COLO829 (cell line): ENCODE measurements at places on chromosomes 16 and 17.
A peak's percentile ranks its signal among the peaks of the same experiment; 100 is the strongest.

- DNase-seq: no peak
These were observed 408.6 kb downstream of the MAF start for GRCh38 chr16:79191933-79192332.

DNA sequence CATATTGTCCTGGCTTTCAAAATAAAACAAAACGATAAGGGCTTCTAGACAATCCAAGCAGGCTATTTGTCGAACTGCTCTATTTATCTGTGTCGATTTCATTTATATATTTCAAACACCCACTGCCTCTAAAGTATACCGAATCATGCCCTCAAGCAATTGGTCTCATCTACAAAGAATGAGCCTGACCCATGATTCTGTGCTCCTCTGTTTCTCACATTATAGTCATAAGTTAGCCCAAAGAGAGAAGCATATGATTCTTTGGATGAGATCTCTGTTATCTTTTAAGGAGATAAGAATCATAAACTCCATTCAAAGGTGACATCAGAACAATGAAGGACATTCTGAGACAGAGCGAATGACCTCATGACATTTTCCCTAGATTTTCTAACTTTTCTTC lies 191.1 kb downstream of the MAP2K6 start:
- no peak for DNase-seq

DNA sequence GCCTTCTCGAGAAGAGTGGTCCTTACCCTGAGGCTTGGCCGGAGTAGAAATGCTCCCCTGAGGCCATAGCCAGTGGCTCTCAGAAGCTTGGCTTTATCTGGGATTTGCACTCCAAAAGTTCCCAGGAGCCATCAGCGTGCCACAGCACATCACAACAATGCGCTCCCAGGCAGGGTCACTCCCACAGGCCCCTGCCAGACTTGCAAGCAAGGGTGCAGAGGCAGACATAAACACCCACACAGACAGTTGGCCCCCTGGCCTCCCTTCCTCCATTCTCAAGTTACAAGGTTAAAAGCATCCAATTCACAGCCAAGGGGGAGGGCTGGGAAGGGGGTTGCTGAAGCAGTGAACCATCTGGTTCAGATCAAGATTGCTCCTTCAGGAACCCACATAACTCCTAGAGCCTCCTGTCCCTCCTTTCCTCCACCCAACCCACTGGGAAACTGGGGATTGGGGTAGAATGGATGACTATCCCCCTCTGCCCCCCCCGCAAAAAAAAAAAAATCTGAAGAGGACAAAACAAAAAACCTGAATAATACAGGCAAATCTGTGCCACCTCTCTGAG lies 1.8 kb downstream of the ST3GAL2 start:
- no peak for DNase-seq

GRCh38 chr16:4067262-4068001 lies 48.8 kb downstream of the ADCY9 start:
- no peak for DNase-seq

GRCh38 chr16:85897382-85897781 lies 1.6 kb upstream of the IRF8 start:
- DNase-seq: no peak

- DNase-seq: no peak
These were observed 1.4 kb downstream of the LDHD start for GRCh38 chr16:75114946-75115825.

- no peak for DNase-seq
These were observed 9.3 kb downstream of the PPP1R9B start for GRCh38 chr17:50141026-50141744.

GRCh38 chr16:82995924-82996441 lies 369.2 kb downstream of the CDH13 start:
- peak; percentile 59 for DNase-seq

- DNase-seq: no peak
These were observed 229.8 kb downstream of the KATNIP start for GRCh38 chr16:27779641-27780164.

- no peak for DNase-seq
These were observed 27.7 kb upstream of the BCO1 start for GRCh38 chr16:81210807-81211206.

DNA sequence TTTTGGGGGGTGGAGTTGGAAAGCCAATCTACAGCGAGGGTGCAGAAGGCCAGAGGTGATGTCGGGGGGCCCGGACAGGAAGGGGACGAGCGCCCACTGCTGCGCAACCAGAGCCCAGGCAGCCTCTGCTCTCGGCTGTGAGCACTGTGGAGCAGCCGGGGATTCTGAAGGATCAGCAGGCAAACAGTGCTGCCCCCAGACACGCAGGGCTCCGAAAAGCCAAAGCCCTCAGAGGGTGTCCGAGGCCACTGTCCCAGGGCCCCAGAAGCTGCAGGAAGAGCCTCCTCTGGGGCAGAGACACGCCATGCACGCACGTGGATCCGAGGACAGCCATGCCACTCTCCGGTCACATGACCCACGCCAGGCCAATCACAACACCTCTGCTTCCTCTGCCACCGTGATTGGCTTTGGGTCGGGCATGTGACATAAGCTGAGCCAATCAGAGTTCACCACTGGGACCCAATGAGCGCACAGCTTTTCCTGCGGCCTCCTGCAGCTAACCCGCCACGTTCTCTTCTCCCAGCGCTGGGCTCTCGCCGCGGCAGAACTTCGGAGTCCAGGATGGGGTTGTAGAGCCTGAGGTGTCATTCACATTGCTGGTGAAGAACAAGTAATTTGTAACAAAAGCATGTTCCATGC lies 40.7 kb downstream of the ACTG1 start:
- peak; percentile 35 for DNase-seq

DNA sequence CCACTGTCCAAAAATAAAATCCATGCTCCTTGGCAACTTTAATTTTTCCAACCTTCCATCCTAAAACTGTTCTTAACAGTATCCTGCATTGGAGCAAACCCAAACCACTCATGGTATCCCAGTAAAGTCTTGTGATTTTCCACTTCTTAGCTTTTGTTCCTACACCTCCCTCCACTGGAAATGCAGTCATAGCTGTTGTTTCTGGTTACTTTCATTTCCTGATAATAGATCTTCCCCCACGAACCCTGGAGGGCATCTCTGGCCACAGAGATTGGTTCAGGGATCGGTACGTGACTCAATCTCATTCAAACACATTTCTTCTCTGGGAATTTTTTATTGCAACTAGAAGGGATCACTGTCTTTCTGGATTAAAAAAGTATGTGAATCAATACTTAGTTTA lies 276.0 kb downstream of the GRIN2A start:
- DNase-seq: no peak

- no peak for DNase-seq
These were observed 27.9 kb upstream of the EFCAB13 start for GRCh38 chr17:47295874-47296255.

- DNase-seq: no peak
These were observed 8.4 kb downstream of the PIMREG start for GRCh38 chr17:6452471-6453266.

DNA sequence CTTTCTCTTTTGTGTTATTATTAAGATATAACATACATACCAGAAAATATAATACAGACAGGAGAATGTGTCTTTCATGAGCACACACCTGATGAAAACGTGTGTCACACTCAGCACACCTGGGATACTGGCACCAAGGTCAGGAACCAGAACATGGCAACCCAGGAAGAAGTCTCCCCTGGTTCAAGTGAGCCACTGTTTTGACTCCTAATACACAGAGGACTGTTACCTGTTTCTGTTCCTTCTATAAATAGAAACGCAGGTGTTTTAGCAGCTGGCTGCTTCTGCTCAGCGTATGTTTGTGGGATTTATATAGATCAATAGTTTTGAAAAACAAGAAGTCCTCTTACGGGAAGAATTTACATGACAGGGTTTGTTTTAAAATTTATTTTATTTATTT lies 3.5 kb downstream of the SEC14L1 start:
- DNase-seq: no peak

- no peak for DNase-seq
These were observed 72.2 kb upstream of the TRAP1 start for GRCh38 chr16:3789375-3790099.

DNA sequence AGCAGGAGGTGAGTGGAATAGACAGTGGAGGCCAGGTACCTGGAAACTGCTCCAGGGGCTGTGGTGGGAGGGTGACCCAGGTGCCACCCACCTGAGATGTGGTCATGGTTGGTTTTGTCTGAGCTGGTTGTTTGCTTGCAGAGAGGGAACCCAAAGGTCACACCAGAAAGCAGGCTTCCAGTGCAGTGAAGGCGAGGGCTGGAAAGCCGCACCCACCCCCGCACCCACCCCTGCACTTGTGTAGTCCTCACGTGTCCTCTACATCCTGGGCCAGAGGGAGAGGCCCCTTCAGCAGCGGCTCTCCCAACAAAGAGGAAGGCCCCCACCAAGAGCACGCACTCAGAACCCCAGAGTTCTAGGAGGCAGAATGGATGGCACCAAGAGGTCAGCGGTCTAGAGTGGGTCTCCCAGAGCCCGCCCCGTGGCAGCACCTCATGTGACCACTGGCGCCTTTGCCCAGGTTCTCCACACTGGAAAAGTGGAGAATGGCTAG lies 92.6 kb upstream of the CBX4 start:
- DNase-seq: no peak

GRCh38 chr17:13569398-13570123 lies 32.2 kb downstream of the HS3ST3A1 start:
- no peak for DNase-seq

GRCh38 chr17:206941-207560 lies 25.6 kb upstream of the DOC2B start:
- no peak for DNase-seq

DNA sequence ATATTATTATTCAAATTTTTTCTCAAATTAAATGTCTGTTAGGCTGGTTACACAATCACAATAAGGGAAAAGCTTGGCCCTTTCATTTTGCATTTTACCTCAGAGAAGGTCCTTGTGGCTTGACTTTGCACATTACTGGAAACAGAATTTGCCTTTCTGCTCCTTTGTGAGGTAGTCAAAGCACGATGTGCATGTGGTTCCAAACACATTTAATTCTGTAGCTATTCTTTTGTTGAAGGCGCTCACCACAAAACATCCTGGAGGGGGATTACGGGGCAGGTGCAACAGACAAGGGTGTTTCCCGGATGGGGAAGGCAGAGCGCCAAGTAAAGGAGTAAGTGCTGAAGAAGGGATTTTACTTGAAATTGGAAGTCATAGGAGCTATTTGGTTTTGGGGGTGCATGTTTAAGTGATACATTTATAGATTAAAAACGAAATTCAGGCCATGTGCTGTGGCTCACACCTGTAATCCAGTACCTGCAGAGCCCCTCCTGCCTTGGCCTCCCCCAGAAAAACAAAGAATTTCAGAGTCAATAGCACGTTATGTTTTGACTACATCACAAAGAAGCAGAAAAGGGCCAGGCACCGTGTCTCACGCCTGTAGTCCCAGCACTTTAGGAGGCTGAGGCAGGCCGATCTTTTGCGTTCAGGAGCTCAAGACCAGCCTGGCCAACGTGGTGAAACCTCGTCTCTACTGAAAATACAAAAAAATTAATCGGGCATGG lies 31.2 kb upstream of the TENT4B start:
- DNase-seq: no peak

GRCh38 chr17:21146362-21147015 lies 19.7 kb downstream of the DHRS7B start:
- no peak for DNase-seq

DNA sequence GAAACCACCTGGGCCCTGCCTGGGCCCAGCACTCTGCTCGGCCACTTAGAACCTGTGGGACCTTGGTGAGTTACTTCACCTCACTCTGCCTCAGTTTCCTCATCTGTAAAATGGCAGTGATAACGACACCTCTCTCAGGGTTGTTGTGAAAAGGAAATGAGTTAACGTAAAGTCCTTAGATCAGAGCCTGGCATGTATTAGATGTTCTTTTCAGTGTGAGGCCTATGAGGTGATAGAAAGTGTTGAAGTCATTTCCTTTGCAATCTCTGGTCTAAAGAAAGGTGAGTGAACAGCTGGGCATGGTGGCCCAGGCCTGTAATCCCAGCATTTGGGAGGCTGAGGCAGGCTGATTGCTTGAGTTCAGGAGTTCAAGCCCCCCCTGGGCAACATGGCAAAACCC lies 51.7 kb upstream of the LGALS9 start:
- no peak for DNase-seq

- no peak for DNase-seq
These were observed 2.3 kb upstream of the HOXB2 start for GRCh38 chr17:48546924-48547807.

GRCh38 chr17:81419319-81419885 lies 24.1 kb downstream of the BAHCC1 start:
- DNase-seq: peak; percentile 81

DNA sequence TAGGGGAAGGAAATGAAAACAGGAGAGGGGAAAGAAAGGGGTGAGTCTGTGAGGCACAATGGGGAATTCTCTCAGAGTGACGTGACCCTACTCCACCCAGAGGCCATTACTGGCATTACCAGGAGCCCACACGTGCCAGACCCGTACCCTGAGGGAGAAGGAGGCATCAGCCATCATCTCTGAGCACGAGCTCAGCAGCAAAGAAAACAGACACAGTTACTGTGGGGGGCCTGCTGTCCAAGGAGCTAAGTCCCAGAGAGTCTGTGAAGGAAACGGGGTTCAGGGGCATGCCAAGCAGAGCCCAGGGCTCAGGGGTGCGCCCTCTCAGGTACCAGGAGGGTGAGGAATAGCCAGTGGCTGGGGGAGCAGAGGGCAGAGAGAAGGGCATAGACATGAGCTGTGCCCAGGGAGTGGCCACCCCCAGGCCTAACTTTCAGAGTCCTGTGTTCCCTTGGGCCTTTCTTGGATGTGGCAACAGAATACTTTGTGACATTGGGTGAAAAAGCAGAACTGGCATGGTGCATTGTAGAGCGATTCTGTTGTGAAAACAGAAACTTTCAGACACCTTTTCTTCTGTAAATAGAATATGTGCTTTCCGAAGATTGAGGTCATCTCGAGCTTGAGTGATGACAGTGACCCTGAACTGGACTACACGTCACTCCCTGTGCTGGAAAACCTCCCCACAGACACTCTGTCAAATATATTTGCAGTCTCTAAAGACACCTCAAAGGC lies 11.3 kb downstream of the TAF1C start:
- no peak for DNase-seq

- DNase-seq: no peak
These were observed 18.4 kb downstream of the SAP30BP start for GRCh38 chr17:75685499-75685898.

DNA sequence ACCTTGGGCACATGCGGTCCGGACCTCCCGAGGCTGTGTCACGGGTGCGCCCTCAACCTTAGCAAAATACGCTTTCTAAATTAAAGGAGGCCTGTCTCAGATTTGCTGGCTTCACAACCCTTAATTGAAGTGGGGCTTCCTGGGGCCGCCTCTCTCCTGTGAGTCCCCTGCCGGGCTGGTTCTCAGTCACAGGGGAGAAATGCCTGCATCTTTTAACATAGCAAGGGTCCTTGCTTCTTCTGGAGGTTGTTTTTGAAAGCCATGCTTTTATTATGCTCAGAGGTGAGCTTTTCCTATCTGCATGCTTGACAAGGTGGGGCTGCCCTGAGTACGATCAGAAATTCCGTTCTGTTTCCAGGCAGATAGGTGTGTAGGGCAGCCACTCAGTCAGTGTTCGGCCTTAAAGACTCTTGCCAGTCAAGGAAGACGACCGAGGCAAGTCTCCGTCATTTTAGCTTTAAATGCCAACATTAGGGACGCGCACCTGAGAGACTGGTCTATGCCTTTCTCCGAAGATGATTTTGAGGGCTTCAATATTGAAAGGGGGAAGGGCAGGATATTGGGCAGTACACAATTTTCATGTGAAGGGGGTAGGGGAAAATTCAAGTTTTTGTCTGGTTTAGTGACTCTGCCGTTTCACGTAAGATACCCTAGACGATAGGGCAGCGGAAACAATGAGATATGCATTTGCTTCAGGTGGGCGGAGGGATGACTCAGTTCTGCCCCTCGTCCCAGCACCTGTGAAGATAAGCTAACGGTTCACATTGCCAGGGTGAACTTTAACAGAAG lies 5.5 kb upstream of the SLC7A5 start:
- no peak for DNase-seq
